Activated CD8-positive, alpha-beta memory T cell treated with anti-CD3 and anti-CD28 coated beads for 1 hour (primary cell): ENCODE measurements at places on chromosomes 3 and 15.

DNA sequence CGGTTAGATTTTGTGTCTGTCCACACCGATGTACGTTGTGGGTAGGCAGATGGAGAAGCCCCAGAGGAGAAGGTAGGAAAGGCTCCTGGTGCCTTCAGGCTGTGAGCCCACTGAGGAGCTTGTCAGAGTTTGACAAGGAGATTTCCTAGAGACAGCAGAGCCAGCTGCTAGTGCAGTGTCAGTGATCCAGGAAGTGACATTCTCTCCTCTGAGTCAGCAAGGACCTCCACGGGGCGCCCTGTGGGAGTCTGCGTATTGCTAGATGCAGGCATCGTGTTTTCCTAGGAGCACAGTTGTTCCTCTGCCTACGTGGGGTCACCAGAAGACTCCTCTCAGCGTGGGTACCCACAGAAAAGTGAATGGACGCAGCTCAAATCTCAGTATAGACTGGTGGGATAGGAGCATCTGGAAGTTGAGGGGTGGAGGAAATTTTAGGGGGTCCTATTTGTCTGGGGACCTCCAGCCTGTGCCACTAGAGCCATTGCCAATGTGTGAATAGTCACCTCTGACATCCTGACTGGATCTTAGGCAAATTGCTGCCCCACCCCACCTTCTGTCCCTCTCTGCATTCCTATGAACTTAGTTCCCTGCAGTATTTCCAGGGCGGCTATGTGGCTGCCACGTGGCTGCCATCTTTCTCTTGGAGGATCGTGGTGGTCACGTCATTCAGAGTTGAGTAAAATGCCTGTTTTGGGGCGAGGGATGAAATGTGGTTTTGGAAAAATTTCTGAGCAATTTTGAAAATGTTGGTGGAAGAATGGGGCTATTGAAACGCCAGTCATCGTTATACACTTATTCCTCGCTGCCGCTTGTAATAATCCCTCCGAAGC is 84.8 kb upstream of the KLHL25 start:
- DNase-seq, result no peak

DNA sequence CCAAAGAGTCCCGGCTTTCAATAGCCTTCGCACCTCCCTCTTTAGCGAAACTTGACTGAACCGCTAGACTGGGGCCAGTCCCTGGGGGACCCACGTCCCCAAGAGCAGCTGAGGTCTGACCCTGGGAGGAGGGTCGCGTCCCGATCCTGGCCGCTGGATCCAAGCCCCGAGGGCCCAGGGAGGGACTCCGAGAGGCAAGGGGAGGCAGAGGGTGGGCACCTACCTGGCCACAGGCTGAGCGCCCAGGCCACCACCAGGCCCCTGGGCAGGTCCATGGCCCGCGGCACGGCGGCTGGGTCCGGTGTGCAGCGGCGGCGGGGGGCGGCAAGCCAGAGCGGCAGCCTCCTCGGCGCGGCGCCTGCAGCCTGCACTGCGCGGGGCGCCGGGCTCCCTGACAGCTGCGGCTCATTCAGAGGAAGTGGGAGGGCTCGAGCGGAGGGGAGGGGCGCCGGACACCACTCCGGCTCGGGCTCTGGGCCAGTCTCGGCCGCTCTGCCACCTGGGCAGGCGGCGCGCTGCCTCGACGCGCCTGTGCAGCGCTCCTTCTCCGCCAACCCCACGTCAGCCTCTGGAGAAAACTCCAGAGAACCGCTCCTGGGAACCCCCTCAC is at the start of gene ITGA11:
Gene ITGA11, minus strand, starts transcription at position 372 of the 610 bp plus-strand sequence. Its CDS starts 97 bp downstream, at position 275.
- no peak for DNase-seq

DNA sequence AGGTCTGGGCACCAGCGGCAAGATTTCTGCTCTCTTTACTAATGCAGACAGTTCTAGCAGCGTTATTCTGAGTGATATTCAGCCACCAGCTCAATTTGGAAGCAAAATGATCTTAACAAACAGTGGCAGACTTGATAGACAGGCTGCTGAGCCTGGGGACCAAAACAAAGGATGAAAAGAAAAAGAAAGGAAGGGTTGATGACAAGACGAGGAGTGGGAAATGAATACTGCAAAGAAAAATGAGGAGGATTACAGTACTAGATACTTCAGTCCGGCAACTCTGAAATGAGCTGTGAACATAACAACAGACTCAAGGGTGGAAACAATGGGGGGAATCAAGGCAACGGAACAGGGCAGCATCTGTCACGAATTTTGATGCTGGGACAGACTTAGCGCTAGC is 28.8 kb downstream of the FHIT start:
- no peak for DNase-seq

DNA sequence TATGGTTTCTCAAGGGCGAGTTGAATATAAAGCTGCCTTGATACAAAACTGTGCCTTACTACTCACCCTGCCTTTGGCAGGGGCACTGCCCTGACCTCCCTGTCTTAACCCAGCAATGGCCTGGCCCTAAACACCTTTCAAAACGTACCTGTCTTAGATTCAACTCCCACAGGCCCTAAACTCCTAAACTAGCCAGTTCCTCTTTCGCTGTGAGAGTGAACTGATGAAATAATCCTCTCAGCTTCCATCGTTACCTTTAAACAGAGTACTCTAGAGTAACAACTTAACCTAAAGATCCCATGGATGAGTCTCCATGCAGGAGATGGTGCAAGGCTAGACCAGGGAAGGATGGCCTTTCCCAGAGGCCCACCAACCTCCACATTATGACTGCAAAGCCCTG is 133.0 kb upstream of the THBS1 start:
- no peak for DNase-seq

GRCh38 chr3:59786374-59786773 is 736.5 kb upstream of the CFAP20DC start:
- no peak for DNase-seq

- no peak for DNase-seq
These were observed 19.4 kb downstream of the VILL start for GRCh38 chr3:38009807-38010591.

DNA sequence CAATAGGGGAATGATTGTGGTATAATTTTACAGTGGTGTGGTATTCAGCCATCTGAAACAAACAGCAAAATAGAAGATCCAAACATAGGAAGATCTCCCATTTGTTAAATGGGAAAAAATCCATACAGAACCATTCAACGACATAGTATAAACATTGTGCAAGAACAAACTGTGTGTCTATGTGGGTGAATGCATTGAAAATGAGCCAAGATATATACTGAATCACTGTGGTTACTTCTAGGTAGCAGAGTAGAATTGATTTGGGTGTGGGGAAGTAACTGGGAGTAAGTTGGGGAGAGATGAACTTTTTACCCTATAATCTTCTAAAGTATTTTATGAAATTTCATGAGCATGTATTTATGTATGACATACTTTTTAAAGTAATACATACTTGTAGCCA is 123.1 kb upstream of the UMPS start:
- no peak for DNase-seq

DNA sequence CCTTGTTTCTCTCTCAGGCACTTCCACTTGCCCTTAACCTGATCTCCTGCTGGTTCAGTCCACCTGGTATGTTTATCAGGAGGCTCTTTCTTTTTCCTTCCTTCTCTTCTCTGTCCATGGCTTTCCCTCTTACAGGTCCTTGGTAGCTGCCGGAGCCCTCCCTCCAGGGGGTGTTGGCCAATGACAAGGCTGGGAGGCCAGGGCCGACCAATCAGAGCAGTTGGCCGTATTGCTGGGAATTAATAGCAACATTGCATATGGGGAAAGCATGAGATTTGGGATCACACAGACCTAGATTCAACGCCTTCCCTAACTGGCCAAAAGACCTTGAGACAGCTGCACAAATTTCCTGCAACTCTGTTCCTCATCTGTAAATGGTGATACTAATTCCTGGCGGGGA is 62.4 kb downstream of the CEMIP start:
- no peak for DNase-seq

- peak; percentile 73 for DNase-seq
These were observed at the start of gene STT3B for GRCh38 chr3:31532587-31533168. Gene STT3B (plus strand): TSS chr3:31532925. CDS start chr3:31532999, 74 bp downstream.
